ENCODE measurements at places on chromosomes 2 and 18.

DNA sequence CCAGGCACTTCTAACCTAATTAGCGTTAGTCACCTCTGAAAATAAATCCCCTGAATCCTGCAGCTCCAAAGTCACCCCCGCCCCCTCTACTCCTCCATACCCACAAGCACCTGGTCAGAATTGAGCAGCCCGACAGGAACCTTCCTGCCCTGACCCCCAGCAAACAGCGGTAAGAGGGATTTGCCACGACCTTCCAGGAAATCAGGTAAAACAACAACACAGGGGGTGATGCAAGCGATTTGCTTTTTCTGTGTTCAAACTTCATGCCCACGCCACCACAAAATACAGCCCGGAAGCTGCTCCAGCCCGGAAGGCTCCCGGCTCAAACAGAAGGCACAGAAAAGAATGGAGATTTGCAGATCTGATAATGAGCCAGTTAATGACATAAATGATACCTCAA lies 367.1 kb downstream of the GPD2 start:
- DNase-seq: no peak

DNA sequence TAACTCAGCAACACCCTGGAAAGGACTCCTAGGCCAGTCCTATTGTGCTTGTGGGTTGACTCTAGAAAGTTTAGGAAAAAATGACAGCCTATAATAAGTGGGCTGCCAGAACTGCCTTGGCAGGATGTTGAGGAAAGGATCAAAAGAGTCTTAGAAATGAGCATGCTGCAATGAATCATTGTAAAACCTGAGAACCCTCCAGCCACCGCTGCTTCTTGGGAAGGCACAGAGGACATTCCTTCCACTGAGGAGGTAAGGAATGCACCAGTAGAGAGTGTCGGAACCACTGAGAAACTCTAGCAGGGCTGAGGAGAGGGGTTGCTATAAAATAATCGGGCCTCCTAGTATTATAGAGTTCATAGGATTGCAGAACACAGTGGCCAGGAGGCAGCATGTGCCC lies 146.7 kb upstream of the SMIM21 start:
- no peak for DNase-seq

GRCh38 chr18:44065206-44065605 lies 615.5 kb upstream of the SETBP1 start:
- no peak for DNase-seq

GRCh38 chr2:29775937-29776336 lies 145.4 kb downstream of the ALK start:
- DNase-seq: no peak
